ENCODE measurements at places on chromosomes 3 and 15. TPM values are rescaled to one million over a fixed set of nuclear protein-coding genes. Genes with fewer than 3 reads are reported as not detected.
A peak's percentile ranks its signal among the peaks of the same experiment; 100 is the strongest.

DNA sequence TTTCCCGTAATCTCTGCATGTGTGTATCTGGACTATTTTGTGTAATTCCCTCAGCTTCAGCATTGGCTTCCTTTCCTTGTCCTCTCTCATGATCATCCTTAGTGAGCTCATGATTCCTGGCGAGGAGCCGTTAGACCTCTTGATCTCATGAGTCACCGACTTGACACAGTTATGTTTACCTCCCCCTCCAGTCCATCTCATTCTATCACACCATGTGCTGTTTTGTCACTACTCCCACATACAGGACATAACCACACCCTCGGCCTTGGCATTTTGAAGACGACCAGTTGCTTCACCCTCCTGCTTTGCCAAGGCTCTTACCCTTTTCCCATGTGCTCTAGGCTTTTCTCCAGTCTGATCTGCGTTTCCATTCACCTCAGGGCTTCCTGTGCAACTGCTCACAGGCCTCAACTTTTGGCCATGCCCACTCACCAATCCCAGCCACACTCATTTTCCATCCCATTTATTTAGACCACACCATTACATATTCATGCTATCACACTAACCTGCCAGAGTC lies 41.5 kb downstream of the CP start:
- no peak for DNase-seq

DNA sequence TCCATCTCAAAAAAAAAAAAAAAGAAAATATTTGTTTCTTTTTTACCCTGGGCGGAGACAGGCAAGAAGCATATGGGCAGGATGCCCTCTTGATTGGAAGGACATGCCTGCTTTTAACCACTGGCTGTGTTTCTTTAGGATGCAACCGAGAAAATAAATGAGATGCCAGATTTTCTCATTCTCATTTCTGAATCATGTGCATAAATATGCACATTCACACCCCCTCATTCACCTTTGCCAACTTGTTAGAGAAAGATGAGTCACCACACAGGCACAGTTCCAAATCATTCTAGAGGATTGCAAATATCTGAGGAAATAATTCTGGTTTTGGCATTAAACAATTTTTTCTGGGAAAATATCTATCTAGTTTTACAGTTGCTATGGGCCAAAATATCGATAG lies 3.3 kb downstream of the LIPH start:
- DNase-seq: no peak

GRCh38 chr3:133138017-133138416 lies 99.8 kb downstream of the TMEM108 start:
- DNase-seq: no peak

- DNase-seq: no peak
Measured at GRCh38 chr15:29018995-29019976, 133.5 kb downstream of the APBA2 start.

- peak; percentile 27 for DNase-seq
Measured at GRCh38 chr15:59622289-59622688, 10.7 kb downstream of the GCNT3 start.

KY gene
- total RNA-seq: not detected

- DNase-seq: no peak
Measured at GRCh38 chr3:37991109-37991508, 523 bp downstream of the VILL start.

GRCh38 chr15:58748040-58748851 lies 1.3 kb downstream of the ADAM10 start:
- no peak for DNase-seq

DNA sequence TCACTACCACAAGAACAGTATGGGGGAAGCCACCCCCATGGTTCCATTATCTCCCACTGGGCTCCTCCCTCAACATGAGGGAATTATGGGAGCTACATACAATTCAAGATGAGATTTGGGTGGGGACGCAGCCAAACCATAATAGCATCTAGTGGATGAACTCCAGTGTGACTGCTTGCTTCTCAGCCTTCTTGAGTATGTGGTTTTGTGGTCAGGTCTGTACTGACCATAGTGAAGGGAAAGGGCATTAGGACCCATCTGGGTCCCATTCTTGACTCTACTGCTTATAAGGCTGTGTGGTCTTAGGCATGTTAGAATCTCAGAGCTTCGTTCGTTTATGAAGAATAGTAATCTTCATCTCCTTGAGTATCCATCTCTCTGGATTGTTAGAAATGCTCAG lies 81.4 kb downstream of the CGNL1 start:
- no peak for DNase-seq

- no peak for DNase-seq
Measured at GRCh38 chr3:70614111-70614510, 301.7 kb upstream of the MDFIC2 start.

GRCh38 chr3:39423436-39423970 lies 17.0 kb downstream of the RPSA start:
- DNase-seq: no peak

GRCh38 chr3:72458375-72458774 lies 389.9 kb downstream of the SHQ1 start:
- no peak for DNase-seq

CCDC13 gene
- total RNA-seq: not detected

DNA sequence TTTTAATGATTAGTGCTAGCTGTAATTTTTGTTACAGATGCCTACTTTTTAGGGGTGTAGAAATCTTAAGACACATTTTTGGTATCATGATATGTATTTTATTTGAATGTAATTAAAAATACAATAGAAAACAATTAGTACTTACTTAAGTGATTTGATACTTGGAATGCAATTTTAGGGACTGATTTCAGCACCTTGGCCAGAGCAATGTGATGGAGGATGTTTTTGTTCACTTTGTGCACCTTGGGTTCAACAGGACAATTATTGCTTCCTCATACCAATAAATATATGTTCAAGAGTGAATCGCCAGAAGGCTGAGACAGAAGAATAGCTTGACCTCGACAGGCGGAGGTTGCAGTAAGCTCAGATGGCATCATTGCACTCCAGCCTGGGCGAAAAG lies 22.3 kb downstream of the GMNC start:
- DNase-seq: no peak

DNA sequence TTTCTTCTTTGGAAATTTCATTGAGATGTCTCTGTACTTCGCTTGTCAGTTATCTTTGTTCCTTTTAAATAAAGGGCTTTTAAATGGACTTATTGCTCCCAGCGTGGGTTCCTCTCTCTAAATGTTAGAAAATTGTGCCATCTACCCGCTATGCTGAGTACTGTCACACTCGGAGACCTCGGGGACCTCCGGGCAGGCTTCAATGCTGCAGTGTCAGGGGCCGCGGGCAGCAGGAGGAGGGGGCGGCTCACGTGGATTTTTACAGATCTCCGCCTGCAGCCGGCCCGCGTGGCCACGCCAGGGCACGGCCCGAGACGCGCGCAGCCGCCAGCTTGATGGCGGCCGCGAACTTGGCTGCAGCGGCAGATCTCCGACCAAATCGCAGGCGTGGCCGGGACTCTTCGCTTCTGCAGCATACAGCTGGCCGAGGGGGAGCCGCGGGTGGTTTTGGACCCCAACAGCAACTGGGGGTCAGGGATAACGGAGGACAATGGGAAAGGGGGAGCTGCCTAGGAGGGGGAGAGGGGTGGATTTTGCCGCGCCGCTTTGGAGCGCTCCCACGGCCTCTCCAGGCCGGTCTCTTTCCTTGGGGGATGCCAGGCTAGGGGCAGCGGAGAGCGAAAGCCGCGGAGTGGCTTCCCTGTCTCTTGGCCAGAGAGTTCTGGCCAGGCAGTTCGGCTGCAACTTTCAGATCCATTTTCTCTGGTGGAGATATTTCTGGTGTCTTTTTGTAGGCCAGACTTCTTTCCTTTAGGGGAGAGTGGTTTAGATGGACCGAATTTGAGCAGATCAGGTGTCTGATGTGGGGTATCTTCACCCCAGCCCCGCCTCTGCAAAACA lies 15.3 kb downstream of the NR2F2 start:
- DNase-seq: no peak

DNA sequence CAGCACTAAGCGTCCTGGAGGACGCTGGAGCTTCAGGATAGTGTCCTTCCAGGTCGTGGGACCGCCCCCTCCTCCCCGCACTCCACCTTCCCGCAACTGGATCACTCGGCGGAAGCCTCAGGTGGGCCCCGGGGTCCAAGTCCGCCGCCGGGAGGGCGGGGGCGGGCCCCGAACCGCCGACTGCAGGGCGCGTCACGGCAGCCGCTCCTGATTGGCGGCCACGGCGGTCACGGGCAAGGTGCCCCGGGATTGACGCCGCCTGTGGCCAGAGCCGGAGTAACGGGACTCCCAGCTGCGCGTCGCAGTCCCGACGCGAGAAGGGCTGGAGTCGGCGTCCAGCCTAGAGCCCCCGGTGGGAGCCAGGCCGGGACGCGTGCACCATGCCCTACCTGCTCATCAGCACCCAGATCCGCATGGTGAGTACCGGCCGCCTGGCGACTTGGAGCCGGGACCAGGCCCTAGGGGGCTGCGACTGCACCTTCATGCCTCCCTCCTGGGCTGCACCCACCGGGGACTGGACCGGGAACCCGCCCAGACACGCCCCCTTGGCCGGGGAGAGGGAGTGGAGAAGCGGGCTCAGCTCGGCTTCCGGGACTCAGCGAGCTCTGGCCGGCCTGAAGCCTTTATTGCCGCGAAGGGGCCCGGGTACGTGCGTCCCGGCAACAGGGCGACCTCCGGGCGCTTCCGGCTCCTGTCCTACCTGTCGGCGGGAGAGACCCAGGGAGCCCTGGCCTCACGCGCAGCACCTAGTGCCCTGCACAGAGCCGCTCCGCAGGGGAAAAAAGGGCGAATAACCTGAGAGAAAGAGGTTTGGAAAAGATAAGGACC lies at the start of gene GCHFR:
Gene GCHFR, plus strand, starts transcription at position 268 of the 828 bp plus-strand sequence. Its CDS starts 113 bp downstream, at position 381.
- DNase-seq: peak; percentile 71

DNA sequence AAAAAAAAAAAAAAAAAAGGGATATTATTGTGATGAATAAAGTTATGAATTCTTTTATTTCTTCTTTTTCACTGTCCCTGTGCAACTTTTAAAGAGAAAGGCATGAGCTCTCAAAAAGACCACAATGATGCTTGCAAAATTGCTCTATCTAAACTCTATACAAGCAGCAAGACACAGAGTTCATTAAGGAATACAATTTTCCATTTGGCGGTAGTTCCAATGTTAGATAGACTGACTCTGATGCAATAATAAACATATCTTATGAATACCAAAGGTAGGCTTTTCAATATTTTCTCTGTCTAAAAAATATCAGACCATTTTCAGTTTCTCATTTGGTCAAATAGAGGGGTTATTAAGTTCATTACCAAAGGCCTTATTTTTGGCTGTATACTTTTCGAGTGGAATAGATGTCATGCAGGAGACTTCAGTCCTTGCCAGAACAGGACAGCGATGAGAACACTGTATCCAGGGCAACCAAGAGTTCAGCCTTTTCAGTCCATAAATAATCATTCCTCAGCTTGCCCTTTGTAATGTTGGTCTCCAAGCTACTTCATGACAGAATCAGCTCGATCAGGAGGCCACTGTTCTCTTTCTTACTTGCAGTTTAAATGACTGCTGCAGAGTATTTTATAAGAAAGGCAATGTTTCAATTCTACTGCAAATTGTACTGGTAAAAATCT lies 162.9 kb upstream of the FAM3D start:
- DNase-seq: no peak

DNA sequence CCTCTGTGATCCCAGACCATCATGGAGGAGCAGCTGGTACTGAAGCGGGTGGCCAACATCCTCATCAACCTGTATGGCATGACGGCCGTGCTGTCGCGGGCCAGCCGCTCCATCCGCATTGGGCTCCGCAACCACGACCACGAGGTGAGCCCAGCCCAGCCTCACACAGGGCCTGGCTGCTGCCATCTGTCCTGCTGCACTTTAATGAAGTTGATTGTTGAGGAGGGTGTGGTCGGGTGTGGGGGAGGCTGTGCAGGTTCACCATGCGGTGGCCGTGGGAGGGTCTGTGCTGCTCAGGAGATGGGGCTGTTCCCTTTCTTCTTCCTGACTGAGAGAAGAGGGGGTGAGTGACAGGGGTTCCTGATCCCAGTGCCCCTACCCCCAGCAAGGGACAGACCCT lies 30.6 kb downstream of the ACAD9 start:
- no peak for DNase-seq

- DNase-seq: no peak
Measured at GRCh38 chr15:71008250-71008870, 106.9 kb upstream of the THSD4 start.

GOLGA6L7 gene
- total RNA-seq: not detected

FGF12 gene
- not detected for total RNA-seq

DNA sequence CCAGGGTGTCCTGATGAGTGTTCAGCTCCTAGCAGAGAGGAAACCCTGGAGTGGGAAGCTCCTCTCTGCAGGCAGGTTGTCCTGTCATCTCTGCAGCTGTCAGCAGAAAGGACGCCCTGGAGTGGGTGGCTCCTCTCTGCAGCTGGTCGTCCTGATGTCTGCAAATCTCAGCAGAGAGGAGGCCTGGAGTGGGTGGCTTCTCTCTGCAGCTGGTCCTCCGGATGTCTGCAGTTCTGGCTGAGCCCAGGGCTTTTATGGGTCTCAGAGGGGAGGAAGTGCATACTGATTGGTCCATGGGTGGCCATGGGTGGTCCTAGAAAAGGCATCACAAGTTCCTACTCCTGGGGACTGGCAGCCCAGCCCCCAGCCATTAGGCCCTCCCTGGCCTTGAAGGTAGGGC lies 102.6 kb upstream of the BNIP2 start:
- DNase-seq: no peak

DNA sequence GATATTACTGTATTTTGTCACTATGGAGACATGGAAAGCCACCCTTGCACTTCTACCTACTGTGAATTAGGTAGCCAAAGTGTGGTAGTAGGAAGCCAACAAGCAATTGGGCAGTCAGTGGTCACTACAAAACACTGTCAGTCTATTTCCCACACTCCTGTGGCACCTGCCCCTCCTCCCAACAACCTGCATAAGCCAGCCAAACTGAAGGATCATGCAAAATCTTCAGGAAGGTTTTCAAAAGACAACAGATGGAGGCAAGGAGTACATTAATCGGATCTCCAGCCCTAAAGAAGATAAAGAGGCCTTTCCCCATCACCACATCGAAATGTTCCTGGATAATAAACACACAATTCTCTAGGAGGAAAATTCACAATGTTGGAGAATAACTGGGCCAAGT lies 11.9 kb downstream of the POMGNT2 start:
- no peak for DNase-seq

INKA1 gene
- 2.3 TPM for total RNA-seq

DNA sequence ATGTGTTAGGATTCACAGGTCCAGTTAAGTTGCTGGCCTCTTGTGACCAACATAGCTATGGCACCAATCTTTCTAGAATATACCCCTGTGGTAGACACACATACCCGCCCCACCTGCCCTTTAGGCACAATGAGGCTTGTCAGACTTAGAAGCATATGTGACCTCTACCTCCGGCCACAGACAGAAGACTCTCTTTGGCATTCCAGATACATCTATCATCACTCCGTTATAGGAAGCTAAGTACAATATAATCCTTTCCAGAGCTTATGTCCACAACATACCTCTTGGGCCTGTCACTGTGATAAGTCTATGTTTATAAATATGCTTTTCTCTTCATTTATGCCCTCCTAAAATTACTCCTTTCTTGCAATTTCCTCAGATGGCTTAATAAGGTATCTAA lies 39.8 kb downstream of the CD47 start:
- DNase-seq: no peak

GRCh38 chr3:16548721-16549120 lies 35.2 kb upstream of the RFTN1 start:
- DNase-seq: no peak

ISL2 gene
- 1.4 TPM for total RNA-seq
